ENCODE measurements at places on chromosomes 7 and 10.

GRCh38 chr10:49508654-49509053 lies 30.3 kb downstream of the ERCC6 start:
- DNase-seq: no peak

DNA sequence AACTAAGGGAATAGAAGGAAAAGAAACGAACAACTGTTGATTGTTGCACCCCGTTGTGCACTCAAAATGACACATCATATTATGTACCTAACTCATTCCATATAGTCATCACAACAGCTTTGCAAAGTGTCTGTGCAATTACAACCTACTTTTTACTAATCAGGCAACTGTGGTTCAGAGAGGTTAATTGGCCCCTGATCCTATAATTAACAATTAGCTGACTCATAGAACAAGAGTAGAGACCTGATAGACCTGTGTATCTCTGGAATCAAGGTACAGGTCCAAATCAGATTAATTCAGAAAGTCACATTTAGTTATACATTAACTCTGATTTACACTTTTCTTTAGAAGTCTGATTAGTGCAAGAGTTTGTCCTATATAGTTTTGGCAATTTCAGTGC lies 122.5 kb upstream of the CDK13 start:
- no peak for DNase-seq

GRCh38 chr10:71523756-71524155 lies 127.0 kb downstream of the CDH23 start:
- no peak for DNase-seq

DNA sequence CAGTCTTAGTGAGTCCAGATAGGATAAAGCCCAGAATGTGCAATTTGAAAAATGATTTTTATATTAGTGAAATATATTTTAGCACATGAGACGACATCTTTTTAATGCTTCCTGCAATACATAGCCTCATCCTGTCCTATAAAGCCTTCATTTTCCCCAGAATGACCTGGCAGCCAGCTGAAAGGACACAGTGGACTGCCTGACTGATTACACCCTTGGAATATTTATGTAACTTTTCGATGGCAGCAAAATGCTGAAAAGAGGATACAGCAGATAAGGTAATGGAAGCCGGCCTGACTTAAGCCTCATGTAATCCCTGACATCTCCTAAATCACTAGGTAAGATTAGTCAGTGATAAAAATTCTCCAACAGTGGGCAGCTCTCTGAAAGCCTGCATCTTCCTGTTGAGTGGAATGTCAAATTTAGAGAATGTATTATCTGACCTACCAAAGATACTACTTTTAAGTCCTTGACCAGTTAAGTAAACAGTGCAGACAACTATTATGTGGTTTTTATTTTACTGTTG lies 210.7 kb upstream of the STEAP1 start:
- no peak for DNase-seq

DNA sequence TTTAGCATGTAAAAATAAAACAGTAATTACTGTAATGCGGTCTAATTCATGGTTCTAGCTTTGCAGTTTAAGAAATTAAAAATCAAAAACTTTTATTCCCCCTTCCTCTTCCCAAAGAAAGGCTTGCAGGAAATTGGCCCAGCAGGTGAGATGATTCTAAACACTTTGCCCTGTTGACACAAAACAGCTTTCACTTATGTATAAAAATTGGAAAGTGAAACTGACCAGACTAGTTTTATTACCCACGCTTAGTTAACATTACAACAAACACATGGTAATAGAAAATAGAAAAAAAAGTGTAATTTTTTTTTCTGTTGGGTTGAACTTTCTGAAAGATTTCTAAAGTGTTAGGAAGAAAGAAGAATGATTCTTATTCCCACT lies 1.2 kb upstream of the CCDC6 start:
- DNase-seq: no peak

DNA sequence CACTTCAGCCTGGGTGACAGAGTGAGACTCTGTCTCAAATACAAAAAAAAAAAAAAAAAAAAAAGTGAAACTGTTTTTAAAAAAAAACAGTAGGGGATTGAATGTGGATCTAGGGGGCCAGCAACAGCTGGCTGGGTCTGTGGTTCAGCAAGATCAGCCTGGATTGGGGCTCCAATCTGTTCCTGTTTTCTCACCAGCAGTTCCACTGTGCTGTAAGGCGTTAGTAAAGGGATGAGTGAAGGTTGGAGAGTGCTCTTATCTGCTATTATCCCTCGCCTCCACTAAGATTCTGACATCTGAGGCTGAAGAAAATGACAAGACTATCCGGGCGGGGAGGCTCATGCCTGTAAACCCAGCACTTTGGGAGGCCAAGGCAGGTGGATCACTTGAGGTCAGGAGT lies 41.6 kb upstream of the GTF2IRD1 start:
- no peak for DNase-seq

DNA sequence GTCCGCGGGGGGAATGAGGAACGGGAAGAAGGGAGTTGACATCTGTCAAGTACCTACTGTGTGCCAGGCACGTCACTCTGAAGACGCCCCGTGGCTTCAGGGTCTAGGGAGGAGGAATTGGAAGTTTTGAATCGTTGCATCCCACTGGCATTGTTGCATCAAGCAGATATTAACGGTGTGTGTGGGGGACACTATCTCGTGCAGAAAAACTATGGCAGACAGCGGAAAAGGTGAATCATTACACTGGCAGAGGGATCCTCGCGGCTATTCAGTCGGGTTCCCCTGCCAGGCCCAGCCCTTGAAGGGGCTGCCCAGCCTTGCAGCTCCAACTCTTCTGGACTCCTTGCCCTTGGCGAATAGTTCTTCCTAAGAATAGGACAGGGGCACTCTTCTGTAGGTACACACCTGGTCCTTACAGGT lies 1.0 kb upstream of the KIAA1549 start:
- DNase-seq: no peak

Data from mucosa of descending colon (tissue), 3 donors.